ENCODE measurements at places on chromosomes 7 and 10.

DNA sequence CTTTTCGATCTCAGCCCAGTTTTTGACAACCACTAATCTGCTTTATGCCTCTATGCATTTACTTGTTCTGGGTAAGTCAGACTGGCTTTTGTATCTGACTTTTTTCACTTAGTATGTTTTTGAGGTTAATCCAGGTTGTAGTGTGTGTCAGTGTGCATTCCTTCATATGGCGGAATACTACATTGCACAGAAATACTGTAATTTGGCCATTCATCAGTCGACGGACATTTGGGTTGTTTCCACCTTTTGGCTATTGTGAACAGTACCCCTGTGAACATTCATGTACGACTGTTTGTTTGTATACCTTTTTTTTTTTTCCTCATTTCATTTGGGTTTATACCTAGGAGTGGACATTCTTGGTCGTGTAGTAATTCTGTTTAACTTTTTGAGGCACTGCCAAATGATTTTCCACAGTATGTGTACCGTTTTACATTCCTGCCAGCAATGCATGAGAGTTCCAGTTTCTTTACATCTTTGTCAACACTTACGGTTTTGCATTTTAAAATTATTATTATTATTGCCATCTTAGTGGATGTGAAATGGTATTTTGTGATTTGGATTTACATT, 57.4 kb downstream of the MKLN1 start:
- DNase-seq: no peak
- H3K4me1 ChIP-seq: no peaks in the 10 kb centered on the region
- H3K36me3 ChIP-seq: no peaks in the 10 kb centered on the region
- H3K27me3 ChIP-seq: no peaks in the 10 kb centered on the region
- H3K27ac ChIP-seq: no peak overlapping the region

DNA sequence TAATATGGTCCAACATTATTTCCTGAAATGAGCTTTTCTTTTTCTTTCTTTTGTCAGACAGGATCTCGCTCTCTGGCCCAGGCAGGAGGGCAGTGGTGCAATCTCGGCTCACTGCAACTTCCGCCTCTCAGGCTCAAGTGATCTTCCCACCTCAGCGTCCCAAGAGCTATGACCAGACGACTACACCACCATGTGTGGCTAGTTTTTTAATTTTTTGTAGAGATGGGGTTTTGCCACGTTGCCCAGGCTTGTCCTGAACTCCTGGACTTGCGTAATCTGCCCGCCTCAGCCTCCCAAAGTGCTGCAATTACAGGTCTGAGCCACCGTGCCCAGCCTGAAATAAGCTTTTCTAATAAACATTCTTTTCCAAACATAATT, 48.6 kb downstream of the CUL2 start:
- peaks cover 64% of the 10 kb centered on the region for H3K36me3 ChIP-seq
- no peak overlapping the region for H3K4me3 ChIP-seq
- H3K27ac ChIP-seq: peak overlapping the region; percentile 11
- H3K4me1 ChIP-seq: peaks cover 9% of the 10 kb centered on the region
- DNase-seq: no peak

DNA sequence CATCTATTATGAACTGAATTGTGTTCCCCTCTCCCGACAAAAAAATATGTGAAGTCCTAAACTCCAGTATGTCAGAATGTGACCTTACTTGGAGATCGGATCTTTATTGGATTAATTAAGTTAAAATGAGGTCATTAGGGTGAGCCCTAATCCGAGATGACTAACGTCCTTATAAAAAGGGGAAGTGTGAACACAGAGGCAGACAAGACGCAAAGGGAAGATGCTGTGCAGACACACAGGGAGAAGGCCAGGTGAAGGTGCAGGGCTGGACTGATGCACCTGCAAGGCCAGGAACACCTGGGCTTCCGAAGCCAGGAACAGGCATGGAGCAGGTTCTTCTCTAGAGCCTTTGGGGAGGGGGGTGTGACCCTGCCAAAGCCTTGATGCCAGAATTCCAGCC, 187.8 kb downstream of the PARD3 start:
- H3K4me1 ChIP-seq: peaks cover 9% of the 10 kb centered on the region
- H3K36me3 ChIP-seq: no peaks in the 10 kb centered on the region
- DNase-seq: no peak
- no peak overlapping the region for H3K4me3 ChIP-seq
- no peak overlapping the region for H3K27ac ChIP-seq
- H3K27me3 ChIP-seq: no peaks in the 10 kb centered on the region

GRCh38 chr10:121310151-121310711, 288.0 kb downstream of the FGFR2 start:
- H3K27me3 ChIP-seq: no peaks in the 10 kb centered on the region
- no peaks in the 10 kb centered on the region for H3K36me3 ChIP-seq
- H3K27ac ChIP-seq: no peak overlapping the region
- H3K4me3 ChIP-seq: no peak overlapping the region

DNA sequence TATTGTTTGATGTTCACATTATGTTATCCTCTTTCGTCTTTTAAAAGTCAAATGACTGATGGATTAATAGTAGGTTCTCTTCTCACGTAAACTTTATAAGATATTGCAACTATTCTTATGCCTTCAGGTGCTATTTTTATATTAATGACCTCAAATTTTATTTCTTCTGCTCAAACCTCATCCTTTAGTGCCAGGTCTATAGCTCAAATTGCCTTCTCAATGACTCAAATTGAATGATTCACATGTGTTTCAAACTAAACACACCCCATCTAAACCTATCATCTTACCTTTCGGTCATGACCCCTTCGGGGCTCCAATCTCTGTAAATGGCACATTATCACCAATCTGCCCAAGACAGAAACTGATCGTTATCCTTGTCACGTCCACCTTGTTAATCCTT, 22.0 kb upstream of the LIPF start:
- H3K27ac ChIP-seq: no peak overlapping the region
- H3K4me3 ChIP-seq: no peak overlapping the region
- no peaks in the 10 kb centered on the region for H3K36me3 ChIP-seq
- DNase-seq: no peak

- H3K27ac ChIP-seq: no peak overlapping the region
- H3K4me1 ChIP-seq: peaks cover 7% of the 10 kb centered on the region
- no peaks in the 10 kb centered on the region for H3K27me3 ChIP-seq
- peaks cover 3% of the 10 kb centered on the region for H3K36me3 ChIP-seq
- no peak overlapping the region for H3K4me3 ChIP-seq
Observed at GRCh38 chr10:103985726-103986125, 18.8 kb downstream of the SLK start.

GRCh38 chr7:35975851-35976454, 175.1 kb downstream of the SEPTIN7 start:
- no peaks in the 10 kb centered on the region for H3K27me3 ChIP-seq
- no peak overlapping the region for H3K27ac ChIP-seq
- no peak overlapping the region for H3K4me3 ChIP-seq
- DNase-seq: peak; percentile 66
- no peaks in the 10 kb centered on the region for H3K36me3 ChIP-seq

GRCh38 chr7:33043501-33044400, 18.8 kb downstream of the NT5C3A start:
- H3K36me3 ChIP-seq: no peaks in the 10 kb centered on the region
- no peaks in the 10 kb centered on the region for H3K4me1 ChIP-seq

DNA sequence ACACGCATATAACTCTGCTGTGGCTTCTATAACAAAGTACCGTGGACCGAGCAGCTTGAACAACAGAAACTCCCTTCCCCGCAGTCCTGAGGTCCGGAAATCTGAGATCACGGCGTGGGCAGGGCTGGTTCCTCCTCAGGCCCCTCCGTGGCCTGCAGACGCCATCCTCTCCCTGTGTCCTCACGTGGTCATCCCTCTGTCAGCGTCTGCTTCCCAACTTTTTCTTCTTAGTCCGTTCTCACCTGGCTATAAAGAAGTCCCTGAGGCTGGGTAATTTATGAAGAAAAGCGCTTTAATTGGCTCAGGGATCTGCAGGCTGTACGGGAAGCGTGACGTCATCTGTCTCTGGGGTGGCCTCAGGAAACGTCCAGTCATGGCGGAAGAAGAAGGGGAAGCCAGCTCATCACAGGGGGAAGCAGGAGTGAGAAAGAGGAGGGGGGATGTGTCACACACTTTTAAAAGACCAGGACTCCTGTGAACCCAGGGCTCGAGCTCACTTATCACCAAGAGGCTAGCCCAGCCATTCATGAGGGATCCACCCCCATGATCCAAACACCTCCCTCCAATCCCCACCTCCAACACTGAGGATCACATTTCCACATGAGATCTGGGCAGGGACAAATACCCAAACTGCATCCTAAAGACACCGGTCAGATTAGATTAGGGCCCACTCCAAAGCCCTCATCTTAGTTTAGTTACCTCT, 91.2 kb upstream of the INSIG1 start:
- no peak overlapping the region for H3K4me3 ChIP-seq
- DNase-seq: no peak
- H3K4me1 ChIP-seq: peaks cover 6% of the 10 kb centered on the region
- no peaks in the 10 kb centered on the region for H3K27me3 ChIP-seq

DNA sequence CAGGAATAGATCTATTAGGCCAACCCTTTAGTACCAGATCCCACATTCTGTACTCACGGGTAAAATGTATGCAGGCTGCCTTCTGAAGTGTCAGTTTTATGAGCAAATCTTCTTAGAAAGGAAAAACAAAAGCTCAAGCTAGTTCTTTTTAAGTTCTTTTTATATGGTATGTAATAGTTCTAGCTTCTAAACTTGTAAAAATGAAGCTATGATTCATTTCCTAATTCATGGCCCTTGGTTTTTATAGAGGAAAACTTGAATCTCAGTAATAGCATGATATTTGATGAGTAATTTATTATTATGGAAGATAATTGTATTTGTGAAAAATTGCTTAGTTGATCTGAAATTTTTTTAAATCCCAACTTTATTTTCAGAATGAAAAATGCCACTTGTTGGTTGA, 54.3 kb downstream of the SLK start:
- peaks cover 98% of the 10 kb centered on the region for H3K36me3 ChIP-seq
- no peak for DNase-seq
- no peak overlapping the region for H3K27ac ChIP-seq
- no peaks in the 10 kb centered on the region for H3K4me1 ChIP-seq

DNA sequence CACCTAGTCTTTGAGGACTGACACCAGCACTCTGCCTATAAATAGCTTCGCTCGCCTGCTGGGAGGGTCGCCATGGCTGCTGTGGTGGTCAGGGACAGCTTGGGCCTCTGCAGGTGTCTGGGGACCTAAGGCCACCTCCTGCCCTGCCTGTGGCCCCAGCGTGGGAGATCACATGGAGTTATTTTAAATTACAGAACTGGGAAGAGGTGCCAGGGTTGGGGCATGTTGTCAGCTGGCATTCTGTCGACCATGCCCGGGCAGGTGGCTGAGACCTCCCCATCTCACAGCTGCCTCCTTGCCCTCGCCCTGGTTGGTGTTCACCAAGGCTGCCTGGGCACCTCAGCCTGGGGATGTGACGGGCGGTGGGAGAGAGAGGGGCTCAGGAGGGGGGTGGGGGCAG, 18.1 kb downstream of the SHH start:
- H3K36me3 ChIP-seq: no peaks in the 10 kb centered on the region
- peaks cover 37% of the 10 kb centered on the region for H3K27me3 ChIP-seq
- no peak overlapping the region for H3K27ac ChIP-seq
- peaks cover 1% of the 10 kb centered on the region for H3K4me1 ChIP-seq

DNA sequence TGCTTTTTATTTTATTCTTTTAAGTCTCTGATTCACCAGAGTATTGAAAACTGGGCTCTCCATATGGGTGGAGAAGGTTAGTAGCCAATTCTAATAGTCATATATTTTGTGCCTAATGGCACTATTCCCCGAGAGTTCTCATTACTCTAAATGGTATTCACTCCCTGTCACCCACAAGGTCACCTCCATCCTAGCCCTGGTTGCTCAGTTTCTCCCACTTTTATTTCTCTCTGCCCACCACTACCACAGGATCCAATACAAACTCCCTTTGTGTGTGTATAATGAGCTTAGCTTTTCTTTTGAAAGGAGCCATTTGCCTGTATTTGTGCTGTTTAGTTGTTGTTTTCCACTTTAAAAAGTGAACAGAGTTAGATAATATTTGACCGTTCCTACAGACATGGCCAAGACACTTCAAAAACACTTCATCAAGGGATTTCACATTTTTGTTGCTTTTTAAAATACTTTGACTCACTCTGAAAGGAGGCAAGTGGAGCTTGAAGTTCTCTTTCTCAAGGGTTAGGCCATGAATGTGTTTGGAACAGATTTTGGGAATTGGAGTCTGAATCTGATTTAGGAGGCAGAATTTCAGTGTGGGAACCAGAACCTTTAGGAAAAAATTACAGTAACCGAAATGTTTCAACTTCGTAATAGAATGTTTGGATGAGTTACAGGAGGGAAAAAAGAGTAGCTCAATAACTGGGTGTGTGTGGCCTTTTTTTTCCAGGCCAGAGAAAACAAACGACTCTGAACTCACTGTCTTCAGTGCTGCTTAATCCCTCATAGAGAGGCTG, 321.3 kb downstream of the BICC1 start:
- peaks cover 4% of the 10 kb centered on the region for H3K4me1 ChIP-seq
- no peak for DNase-seq
- no peak overlapping the region for H3K27ac ChIP-seq
- H3K4me3 ChIP-seq: no peak overlapping the region
- H3K27me3 ChIP-seq: no peaks in the 10 kb centered on the region
- no peaks in the 10 kb centered on the region for H3K36me3 ChIP-seq

- H3K36me3 ChIP-seq: no peaks in the 10 kb centered on the region
- no peak overlapping the region for H3K27ac ChIP-seq
- H3K4me3 ChIP-seq: no peak overlapping the region
- peaks cover 25% of the 10 kb centered on the region for H3K4me1 ChIP-seq
Observed at GRCh38 chr7:127946111-127946510, 85.1 kb downstream of the LRRC4 start.

- no peak overlapping the region for H3K27ac ChIP-seq
- no peak for DNase-seq
- H3K4me1 ChIP-seq: no peaks in the 10 kb centered on the region
Observed at GRCh38 chr7:88147341-88147740, 72.5 kb downstream of the SRI start.

DNA sequence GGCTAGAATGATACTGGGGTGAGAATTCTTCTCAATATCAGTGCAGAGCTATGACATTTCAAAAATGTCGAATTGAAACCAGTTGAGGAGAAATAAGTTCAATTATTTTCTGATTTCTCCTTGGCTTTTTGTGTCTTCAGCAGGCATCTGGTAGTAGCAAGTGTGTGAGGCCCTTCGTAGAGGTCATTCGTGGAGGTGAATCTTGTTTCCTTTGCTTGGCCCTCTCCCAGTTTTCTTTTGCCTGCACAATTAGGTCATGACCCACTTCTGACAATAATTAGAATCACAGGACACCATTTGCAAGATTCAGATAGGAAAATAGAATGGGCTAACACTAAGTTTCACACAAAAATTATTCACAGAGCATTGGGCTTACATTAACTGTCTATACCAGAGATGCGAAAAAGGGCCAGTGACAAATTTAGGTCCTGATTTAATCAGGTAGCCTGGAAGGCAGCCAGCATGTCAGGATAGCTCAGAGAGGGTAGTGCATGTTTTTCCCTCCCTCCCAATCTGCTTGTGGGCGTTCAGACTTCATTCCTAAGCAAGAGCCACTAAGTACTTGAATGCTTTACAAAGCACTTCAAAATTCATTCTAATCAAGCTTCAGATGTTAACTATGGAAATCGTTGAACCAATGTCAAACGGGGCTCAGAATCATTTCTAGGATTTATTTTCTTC, 24.0 kb upstream of the A1CF start:
- H3K4me3 ChIP-seq: no peak overlapping the region
- DNase-seq: no peak
- no peak overlapping the region for H3K27ac ChIP-seq
- H3K36me3 ChIP-seq: no peaks in the 10 kb centered on the region
- no peaks in the 10 kb centered on the region for H3K27me3 ChIP-seq
- H3K4me1 ChIP-seq: no peaks in the 10 kb centered on the region

- H3K36me3 ChIP-seq: no peaks in the 10 kb centered on the region
- H3K27me3 ChIP-seq: no peaks in the 10 kb centered on the region
- H3K4me1 ChIP-seq: peaks cover 6% of the 10 kb centered on the region
- H3K27ac ChIP-seq: no peak overlapping the region
- DNase-seq: no peak
- no peak overlapping the region for H3K4me3 ChIP-seq
Observed at GRCh38 chr10:12823328-12823727, 178.2 kb downstream of the CCDC3 start.
